ENCODE measurements at places on chromosomes 6 and 20.

DNA sequence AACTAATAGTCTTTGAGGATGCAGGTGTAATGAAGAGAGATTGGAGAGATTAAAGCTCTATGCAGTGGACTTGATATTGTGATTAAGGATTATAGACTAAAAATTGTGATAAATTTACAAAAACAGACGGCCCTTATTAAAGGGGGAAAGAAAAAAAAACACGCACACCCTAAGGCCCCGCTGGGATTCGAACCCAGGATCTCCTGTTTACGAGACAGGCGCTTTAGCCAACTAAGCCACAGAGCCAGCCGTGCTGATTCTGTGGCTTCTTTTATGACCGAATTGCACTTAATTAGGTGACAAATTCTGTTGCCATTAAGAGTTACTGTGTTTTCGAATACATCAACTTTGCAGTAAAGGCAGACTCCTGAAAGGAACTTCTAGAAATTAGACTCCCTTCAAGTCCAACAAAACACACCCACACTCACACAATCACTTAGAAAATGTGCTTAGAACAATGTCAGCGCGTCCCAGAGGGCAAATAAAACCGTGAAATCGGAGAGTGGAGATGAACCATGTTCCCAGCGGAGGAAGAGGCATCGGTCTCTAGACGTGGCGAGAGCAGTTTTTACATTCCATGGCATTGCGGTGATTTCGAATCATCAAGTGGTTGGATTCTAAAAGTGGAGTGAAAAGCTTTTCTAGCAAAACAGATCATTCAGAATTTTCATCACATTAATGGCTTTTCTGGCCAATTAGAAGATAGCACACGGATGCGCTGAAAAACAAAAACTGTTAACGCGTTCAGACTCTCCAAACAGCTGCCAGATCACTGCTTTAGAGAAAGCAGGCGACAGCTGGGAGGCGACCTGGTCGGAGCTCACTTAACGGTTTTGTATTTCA lies 122.6 kb downstream of the GPX5 start:
- peak; percentile 78 for DNase-seq

- DNase-seq: no peak
Measured at GRCh38 chr6:118288355-118289124, 259.6 kb upstream of the PLN start.

DNA sequence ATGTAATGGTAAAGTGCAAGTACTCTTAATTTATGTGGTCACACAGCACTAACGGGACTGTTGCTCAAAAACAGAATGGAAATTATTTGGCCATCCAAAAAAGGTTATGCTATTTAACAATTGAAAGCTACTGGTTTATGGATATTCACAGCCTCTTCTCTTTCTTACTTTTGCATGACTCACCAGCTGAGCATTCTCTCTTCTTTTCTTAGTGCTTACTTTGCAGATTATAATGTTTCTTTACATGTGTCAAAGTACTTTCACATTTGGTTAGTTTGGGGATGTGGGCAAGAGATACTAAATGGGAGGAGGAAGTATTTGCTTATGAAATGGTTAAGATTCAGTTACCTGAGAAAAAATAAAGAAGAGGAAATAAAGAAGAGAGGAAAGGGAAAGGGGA lies 610.5 kb downstream of the HTR1B start:
- peak; percentile 24 for DNase-seq

DNA sequence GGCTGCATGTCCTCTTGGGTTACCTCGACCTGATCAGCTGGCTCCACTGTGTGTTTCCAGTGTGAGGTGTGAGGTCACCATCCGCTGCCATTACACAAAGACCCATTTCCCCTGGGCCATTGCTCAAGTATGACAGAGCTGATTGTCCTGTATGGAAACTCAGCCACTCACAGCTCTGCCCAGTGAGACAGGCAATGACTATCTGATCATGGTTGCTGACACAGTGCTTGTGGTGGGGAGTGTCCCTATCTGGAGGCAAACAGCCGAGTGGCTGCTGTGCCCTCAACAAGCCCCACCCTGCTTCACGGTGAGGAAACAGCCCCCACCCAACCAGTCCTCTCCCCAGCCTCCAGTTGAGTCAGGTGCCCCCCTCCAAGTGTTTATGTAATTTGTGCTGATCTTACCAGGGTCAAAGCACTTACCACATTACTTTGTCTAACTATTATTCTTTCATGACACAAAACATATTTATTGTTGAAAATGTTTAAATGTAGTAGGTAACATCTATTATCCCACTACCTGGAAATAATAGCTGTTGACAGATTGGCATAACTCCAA lies 11.7 kb upstream of the MAPK13 start:
- no peak for DNase-seq

DNA sequence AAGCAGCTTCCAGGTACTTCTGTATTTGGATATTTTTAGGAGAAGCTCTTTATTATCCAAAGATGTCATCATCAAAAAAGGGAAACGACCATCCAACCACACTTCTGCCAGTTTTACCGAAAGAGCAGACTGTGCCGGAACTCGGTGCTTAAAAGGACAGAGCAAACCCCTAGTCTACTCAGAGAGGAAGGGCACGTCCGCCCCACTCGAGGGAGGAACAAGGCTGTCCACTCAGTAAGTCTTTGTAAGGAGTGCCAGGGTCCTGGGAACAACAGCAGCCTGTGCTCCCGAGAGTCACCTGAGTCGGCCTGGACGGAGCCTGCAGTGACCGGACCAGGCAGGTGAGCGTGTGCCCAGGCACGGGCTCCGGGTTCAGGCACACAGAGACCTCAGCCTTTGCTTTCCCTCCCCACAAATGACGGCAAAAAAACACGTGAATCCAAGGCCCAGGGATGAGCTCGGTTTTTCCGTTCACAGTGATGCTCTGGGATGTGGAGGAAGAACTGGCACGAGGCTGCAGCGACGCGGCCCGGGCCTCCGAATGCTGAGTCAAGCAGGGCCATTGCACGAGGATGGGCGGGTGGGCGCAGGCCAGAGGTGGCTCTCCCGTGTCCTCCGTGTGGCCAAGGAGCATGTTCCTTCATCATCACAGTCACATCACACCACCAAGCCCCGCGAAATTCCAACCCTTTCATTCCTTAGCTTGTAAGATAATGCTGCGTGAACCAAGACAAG lies 17.4 kb upstream of the SLCO4A1 start:
- peak; percentile 74 for DNase-seq

GRCh38 chr6:129637340-129638054 lies 72.5 kb downstream of the ARHGAP18 start:
- DNase-seq: no peak
